ENCODE measurements at places on chromosomes 3 and 15.
A peak's percentile ranks its signal among the peaks of the same experiment; 100 is the strongest.

GRCh38 chr3:24023197-24023596 is 78.1 kb downstream of the NR1D2 start:
- DNase-seq = no peak

DNA sequence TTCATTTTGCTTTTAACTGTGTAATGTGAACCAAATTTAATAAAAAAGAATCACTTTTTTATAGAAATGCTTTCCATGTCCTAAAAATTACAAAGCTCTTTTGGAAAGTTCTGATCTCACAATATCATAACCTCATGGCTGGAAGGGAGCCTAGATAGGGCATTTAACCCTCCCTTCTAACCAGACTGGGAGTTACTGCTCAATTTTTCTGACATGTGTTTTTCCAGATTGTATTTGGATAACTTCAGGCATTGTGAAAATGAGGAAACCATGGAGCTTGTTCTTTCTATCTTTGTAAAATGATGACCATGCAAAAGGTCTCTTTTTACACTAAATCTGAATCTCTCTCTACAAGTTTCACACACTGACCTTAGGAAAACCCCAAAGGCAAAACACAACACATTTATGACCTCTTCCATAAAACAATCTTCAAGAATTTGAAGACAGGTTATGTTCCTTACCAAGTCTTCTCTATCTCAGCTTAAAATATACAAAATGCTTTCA is 508.8 kb downstream of the DIPK2A start:
- DNase-seq = no peak

GRCh38 chr3:132006605-132007204 is 28.1 kb downstream of the CPNE4 start:
- peak; percentile 49 for DNase-seq

DNA sequence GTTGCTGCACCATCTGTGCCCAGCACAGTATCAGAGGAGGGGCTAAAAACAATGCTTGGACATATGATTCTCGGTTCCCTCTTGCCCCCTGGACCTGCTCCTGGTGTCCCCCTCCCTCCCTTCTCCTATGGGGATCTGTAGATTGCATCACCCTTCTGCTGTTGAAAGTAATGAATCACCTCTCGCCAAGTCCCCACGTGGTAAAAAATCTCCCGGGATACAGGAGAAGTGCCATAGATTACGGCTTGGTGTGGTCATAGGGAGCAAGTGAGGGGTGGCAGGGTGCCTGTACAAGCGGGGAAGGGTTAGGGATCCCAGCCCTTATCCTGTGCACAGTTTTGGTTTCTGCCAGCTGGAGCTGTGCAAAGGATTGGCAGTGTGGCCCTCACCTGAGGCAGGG is 37.7 kb downstream of the AMOTL2 start:
- peak; percentile 78 for DNase-seq

DNA sequence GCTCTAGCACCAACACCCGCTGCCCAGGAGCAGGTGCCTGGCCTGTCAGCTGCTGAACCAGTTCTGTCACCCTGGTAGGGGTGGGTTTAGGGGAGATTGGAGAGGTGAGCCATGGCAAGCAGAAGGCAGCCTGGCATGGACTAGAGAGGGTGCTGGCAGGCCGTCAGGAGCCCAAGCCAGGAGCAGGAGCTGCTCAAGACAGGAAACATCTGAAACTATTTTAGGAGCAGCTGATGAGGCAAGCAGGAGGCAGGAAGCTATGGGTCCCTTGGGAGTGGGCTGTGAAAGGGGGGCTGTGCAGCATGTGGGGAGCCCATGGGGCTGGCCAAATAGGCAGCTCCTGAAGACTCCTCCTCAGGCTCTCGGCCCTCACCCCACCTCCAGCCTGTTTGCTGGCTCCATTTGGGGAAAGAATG is 2.3 kb downstream of the INKA1 start:
- DNase-seq = peak; percentile 98

DNA sequence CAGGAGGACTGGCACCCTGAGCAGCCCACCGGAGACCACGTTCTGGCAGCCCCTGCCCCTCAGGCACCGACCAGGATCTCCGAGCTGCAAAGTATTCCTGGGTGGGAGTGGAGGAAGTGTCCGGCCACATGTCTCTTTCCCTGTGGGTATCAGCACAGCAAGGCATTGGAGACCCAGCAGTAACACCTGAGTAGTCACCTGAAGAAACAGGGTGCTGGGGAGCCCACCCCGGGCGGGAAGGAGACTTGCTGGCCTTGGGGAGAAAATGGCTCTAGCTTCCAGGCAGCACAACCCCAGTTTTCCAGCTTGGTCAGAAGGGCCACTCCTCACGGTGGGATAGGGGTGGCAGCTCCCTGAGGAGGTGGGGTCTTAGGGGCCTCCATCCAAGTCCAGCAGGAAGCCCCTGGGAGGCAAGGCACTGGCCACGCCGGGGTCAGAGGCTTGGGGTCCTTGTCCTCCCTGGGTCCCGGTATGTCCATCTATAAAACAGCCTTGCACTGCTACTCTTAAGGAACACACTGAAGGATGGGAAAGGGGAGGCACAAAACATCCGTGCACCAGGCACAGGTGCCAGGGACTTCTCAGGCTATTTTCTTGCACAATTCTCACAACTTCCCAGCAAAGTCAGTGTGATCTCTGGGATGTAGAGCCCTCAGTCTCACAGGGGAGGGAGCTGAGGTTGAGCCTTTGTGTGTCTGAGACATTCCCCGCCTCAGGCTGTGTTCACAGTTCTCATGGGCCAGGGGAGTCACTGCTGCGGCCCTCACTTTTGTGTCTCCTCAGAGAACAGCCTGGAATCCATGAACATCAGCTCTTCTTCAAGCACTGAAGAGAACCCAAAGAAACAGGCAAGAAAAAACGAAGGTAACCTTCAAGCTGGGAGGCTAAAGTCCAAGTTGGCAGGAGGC is 11.9 kb downstream of the CFAP100 start:
- no peak for DNase-seq

DNA sequence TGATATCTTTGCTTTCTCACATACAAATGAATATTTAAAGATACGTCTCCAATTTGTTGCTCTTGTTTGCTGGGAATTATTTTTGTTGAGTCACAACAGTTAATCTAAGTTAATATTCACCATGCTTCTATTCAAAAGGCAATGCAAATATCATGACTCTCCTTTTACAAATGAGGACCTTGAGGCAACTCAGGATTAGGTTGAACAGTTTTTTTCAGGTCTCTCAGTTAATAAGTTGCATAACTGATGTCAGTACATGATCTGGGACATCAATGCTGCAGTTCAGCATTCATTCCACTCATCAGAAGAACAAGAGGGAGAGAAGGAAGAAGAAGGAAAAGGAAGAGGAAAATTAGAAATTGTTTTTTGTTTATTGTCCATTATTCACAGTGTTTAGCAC is 781 bp upstream of the NAALADL2 start:
- no peak for DNase-seq

DNA sequence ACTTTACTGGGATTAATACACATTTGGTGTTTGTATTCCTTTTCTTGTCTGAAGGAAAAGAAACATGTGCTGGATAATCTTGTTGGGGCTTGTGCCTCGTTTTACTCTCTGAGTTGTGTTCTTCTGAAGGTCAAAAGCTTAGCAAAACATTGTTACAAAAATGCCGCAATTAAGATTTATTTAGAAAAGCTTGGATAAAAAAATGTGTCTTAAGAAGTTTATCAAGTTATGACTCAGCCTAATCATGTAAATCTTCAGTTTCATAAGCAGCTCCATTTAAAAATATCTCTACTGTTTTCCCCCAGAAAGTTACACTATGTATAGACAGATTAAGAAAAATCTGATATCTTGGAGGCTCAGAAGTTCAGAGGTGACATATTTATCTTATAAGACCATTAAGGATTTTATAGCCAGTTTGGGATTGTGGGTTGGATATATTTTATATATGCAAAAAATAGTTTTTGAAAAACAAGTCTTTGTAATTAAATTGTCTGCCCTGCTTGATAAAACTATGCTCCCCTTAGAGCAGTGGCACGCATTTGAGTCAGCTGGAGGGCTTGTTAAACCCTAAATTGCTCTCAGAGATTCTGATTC is 56.5 kb downstream of the CLDN11 start:
- no peak for DNase-seq

DNA sequence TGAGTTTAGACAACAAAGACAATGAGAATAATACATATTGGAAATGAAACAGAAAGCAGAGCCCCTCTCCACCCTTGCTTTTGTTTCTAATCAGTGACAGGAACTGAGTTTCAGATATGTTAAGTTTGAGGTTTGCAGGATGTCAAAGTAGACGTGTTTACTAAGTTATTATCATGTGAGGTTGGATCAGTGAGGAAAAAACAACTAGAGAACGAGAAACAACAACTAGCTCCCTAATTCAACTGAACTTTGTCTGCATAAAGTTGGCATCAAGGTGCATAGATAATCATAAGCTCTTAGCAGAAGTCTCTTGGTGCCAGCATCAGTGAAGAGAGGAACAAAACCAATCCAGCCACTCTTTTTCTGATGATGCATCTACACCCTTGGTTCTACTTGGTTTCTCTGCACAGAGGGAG is 491.1 kb upstream of the NR2F2 start:
- no peak for DNase-seq

DNA sequence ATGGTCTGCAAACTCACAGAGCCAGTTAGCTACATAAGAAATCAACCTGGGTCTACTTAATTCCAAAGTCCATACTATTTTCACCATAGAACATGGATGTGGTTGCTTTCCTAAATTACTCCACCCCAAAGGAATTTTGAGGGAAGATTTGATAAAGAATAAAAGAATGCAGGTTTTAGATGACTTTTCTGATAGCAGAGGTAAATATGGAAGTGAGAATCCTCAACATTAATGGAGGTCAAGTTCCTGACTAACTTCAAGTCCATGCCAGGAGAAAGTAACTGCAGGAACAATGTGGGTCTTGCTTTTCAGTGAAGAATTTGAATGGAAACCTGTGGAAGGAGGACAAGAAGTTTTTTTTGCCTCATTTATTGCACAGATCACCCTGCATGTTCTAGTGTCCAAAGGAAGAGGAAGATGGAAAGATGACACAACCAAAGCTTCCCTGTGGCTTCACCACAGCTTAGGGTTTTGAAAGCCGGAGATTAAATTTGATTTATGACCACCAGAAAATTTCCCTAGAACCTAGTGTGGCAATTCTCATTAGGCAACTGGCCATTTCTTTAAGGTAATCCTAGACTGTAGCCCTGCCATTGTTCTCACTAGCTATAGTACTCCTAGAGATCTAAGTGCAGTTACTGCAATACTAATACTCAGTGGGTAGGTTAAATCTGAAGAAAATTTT is 429.7 kb downstream of the RAP2B start:
- no peak for DNase-seq

GRCh38 chr3:99962703-99963102 is 145.0 kb downstream of the CMSS1 start:
- DNase-seq = peak; percentile 86

GRCh38 chr15:59437817-59438624 is at the start of gene FAM81A:
Gene FAM81A (plus strand): TSS chr15:59438186. CDS start chr15:59458627, 20,441 bp downstream.
- peak; percentile 48 for DNase-seq

GRCh38 chr3:174755833-174756829 is 103.0 kb upstream of the NAALADL2 start:
- DNase-seq = no peak

DNA sequence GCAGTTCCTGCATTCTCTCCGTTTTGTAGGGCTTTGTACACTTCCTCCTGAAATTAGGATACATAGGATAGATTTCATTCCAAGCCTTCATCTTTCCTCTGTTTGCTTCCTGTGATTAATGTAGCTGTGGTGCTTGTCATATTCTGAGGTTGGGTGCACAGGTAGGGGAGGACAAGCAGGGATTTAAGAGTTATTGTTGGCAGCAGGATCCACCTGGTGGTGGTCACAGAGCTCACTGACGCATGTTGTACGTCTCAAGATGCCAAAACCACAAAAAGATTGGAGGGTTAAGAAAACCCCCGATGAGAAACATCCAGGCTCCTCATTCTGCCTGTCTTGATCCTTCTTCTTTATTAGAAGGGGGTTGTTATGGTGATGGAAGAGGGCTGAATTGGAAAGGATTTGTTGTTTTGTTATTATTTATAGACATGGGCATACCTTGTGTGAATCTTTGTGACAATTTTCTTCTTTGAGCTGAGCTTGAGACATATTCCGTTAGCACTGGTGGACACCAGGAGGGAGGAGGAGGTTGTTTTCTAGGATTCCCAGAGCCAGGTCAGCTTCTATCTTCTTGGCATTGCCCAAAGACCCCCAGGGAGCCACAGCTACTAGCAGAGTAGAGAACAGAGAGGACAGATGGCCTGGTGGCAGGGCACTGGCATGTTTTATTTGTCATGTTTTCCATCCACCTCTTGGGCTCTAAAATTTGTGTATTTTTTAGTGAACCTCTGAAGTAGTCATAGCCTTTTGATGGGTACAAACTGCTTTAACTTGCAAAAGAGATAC is 57.7 kb upstream of the LARS2 start:
- DNase-seq = no peak

GRCh38 chr15:82079736-82080135 is 33.9 kb upstream of the MEX3B start:
- peak; percentile 47 for DNase-seq

GRCh38 chr3:94779699-94780098 is 716.8 kb downstream of the NSUN3 start:
- no peak for DNase-seq

GRCh38 chr3:29329986-29330890 is 49.4 kb downstream of the RBMS3 start:
- DNase-seq = no peak

GRCh38 chr3:119834754-119835370 is 53.0 kb downstream of the NR1I2 start:
- no peak for DNase-seq

DNA sequence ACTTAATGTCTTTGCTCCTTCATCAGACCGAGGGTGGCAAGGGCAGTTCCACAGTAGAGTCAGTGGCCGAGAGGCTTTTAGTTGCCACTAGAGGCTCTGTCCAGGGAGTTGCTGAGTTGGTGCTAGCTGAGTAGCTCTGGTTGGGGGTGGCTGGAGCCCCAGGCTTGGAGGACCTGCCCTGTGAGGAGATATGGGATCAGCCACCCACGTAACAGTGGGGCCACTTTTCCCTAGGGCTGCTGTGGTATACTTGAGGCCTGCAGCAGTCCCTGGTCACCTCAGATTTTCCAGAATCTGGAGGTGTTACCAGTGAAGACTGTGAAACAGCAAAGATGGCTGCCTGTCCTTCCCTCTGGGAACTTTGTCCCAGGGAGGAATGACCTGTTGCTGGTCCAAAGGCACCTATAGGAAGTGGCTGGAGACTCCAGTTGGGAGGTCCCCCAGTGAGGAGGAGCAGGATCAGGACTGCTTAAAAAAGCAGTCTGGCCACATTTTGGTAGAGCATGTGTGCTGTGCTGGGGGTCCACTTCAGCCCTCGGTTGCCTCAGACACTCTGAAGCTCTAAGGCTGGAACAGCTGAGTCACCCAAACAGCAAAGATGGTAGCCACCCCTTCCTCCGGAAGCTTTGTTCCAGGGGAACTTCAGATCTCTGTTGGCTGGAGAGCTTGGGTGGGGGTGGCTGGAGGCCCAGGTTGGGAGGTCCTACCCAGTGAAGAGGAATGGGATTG is 72.9 kb downstream of the AKAP13 start:
- DNase-seq = no peak

GRCh38 chr15:100686725-100687473 is 84.5 kb downstream of the ASB7 start:
- DNase-seq = peak; percentile 77

DNA sequence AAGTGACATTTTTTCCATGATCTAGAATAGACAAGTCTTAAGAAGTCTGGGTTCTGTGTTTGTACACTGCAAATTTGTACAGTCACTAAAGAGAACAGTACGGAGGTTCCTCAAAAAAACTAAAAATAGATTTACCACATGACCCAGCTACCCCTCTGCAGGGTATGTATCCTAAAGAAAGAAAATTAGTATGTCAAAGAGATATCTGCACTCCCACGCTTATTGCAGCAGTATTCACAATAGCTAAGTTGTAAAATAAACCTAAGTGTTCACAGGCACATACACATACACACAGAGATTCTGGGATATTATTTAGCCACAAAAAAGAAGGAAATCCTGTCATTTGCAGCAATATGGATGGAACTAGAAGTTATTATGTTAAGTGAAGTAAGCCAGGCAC is 120.4 kb downstream of the ZIC1 start:
- DNase-seq = no peak

All from AG10803 (cell line).